ENCODE measurements at places on chromosomes 1 and 21. TPM values are rescaled to one million over a fixed set of nuclear protein-coding genes. Genes with fewer than 3 reads are reported as not detected.

LYPD8 gene
- total RNA-seq, result not detected

IL20 gene
- not detected for total RNA-seq

BCAR3 gene
- 57.5 TPM for total RNA-seq

DDI2 gene
- total RNA-seq, result 30.3 TPM

ERICH3 gene
- not detected for total RNA-seq

MMEL1 gene
- total RNA-seq, result 0.38 TPM

C1orf141 gene
- not detected for total RNA-seq

AADACL3 gene
- total RNA-seq, result not detected

REN gene
- 0.33 TPM for total RNA-seq

GUCA2A gene
- not detected for total RNA-seq

HAPLN2 gene
- not detected for total RNA-seq

MIXL1 gene
- total RNA-seq, result not detected

DCDC2B gene
- not detected for total RNA-seq

VHLL gene
- 0.33 TPM for total RNA-seq

LMX1A gene
- total RNA-seq, result not detected

HSD3B2 gene
- total RNA-seq, result not detected

TNFRSF4 gene
- total RNA-seq, result 3.6 TPM

NTNG1 gene
- total RNA-seq, result 2.2 TPM

RGS18 gene
- not detected for total RNA-seq

PLXNA2 gene
- 171 TPM for total RNA-seq

TMEM240 gene
- total RNA-seq, result 1.7 TPM

NES gene
- total RNA-seq, result 81.7 TPM

TTF2 gene
- 21.4 TPM for total RNA-seq

BCL2L15 gene
- total RNA-seq, result 0.33 TPM

FCGR1A gene
- not detected for total RNA-seq

DEGS1 gene
- total RNA-seq, result 111 TPM

TMEM50A gene
- 134 TPM for total RNA-seq

TCEA3 gene
- 0.86 TPM for total RNA-seq

DHRS3 gene
- 65.2 TPM for total RNA-seq

VANGL2 gene
- not detected for total RNA-seq

TESK2 gene
- 2.2 TPM for total RNA-seq

SNX7 gene
- total RNA-seq, result 34.0 TPM

HTR1D gene
- under 0.01 TPM for total RNA-seq

CREB3L4 gene
- total RNA-seq, result 6.1 TPM

GJC2 gene
- total RNA-seq, result 3.3 TPM

TCHHL1 gene
- total RNA-seq, result not detected

KCNQ4 gene
- not detected for total RNA-seq

SMCP gene
- total RNA-seq, result not detected

CADM3 gene
- 1.3 TPM for total RNA-seq

EDN2 gene
- total RNA-seq, result not detected

ERG gene
- total RNA-seq, result 170 TPM

ZNF683 gene
- total RNA-seq, result not detected

OR14K1 gene
- total RNA-seq, result not detected

KPRP gene
- total RNA-seq, result not detected

GNG4 gene
- total RNA-seq, result not detected

PTGFR gene
- total RNA-seq, result under 0.01 TPM

LRRC71 gene
- 0.33 TPM for total RNA-seq

SLC25A34 gene
- total RNA-seq, result 1.1 TPM

AKT3 gene
- 53.0 TPM for total RNA-seq

HSPA6 gene
- 0.33 TPM for total RNA-seq

APCS gene
- total RNA-seq, result not detected

Measured in vein endothelial cell (primary cell).